Anterior cingulate cortex (tissue), 58 donors: ENCODE measurements at places on chromosomes 3 and 15.

GRCh38 chr15:49693498-49693897 lies 72.7 kb downstream of the DTWD1 start:
- DNase-seq = no peak

DNA sequence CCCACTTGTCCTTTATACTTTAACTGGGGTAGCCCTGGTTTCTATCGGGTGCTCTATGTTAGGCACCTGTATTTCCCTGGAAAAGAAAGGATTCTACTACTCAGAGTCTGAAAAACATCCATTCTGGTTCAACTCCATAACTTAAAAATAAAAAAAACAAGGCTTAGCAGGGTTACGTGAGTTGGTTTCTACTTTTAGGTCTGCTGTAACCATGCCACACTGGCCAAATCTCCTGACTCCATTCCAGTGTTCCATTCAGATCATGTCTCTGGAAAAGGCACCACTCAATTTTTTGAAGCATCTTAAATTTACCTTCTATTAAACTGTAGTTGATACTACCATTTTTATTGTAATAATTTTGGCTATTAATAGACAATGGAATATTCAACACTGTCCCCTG lies 62.1 kb downstream of the CAPN3 start:
- DNase-seq = no peak

DNA sequence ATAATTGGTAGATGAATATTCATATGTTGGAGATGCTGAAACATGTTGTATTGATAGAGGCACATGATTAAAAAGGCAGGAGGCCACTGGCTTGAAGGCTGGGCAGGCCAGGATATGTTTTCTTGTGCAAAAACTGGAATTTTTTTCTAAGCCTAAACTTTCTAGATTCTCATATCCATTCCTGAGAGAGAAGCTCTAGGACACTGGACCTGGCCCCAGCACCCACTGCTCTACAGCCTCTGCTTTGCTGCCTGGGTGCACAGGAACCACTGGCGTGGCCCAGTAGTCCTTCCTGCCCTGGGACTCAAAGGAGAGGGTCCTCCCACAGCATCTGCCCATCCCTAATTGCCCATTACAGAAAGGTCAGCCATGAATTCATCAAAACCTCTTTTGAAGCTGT lies 58.1 kb upstream of the APEH start:
- DNase-seq = no peak

DNA sequence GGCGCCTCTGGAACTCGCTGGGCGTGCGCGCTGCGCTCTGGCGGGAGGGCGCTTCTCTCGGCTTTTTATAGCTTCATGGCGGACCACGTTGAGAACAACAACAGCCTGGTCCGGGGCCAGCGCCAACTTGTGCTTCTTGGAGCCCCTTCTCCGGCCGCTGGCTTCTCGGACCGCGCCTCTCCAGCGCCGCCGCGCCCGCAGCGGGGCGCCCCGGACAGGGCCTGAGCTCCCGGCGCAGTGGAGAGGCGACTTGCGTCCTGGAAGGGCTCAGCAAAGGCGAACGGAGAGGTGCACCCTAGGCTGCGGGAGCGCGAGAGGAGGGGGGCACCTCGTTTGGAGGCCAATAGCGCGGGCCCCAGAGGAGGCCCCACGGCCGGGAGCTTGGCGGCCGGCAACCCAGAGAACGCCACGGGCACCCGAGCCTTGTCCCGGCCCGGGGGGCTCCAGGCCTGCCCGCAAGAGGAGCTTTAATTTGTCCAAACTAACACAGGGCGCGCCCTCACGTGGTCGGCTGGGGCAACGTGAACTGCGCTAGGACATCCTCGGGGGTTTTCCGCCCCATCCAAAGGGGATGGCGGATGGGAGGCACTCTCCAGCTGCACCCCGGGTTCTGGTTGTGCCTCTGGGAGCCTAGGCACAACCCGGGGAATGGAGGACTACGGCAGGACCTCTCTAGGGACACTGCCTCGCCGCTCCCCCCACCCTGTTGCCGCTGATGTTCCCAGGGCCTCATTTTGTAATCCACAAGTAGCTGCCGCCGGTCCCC lies 37.8 kb downstream of the HMCES start:
- peak; percentile 81 for DNase-seq
